ENCODE measurements at places on chromosomes 5 and 9. TPM values are rescaled to one million over a fixed set of nuclear protein-coding genes. Genes with fewer than 3 reads are reported as not detected.

HTR4 gene
- 0.07 TPM for total RNA-seq

TNFSF15 gene
- 0.03 TPM for total RNA-seq

ABO gene
- not detected for total RNA-seq

ADAMTS6 gene
- total RNA-seq, result 90.7 TPM

PLPPR1 gene
- not detected for total RNA-seq

SMIM33 gene
- total RNA-seq, result not detected
